ENCODE measurements at places on chromosomes 6 and 20. TPM values are rescaled to one million over a fixed set of nuclear protein-coding genes. Genes with fewer than 3 reads are reported as not detected.

DNA sequence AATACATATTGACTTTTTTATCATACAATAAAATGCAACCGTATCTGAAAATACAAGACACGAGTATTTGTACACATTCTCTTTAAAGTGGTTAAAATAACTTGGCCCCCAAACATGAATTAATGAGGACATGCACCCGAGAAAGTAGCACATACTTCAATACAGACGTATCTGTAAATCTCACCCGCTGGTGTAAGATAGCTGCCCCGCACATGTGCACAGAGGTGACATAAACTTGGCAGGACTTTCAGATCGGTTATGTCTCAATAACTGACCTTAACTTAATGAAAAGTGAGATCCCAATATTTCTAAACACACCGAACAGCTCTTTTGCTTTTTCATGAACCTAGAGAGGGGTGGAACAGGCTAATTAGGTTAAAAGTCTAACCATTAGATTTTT, 91.5 kb upstream of the RPS6KA2 start:
- DNase-seq, result no peak

GRCh38 chr6:104118274-104118673, 741.4 kb downstream of the HACE1 start:
- DNase-seq, result no peak

DNA sequence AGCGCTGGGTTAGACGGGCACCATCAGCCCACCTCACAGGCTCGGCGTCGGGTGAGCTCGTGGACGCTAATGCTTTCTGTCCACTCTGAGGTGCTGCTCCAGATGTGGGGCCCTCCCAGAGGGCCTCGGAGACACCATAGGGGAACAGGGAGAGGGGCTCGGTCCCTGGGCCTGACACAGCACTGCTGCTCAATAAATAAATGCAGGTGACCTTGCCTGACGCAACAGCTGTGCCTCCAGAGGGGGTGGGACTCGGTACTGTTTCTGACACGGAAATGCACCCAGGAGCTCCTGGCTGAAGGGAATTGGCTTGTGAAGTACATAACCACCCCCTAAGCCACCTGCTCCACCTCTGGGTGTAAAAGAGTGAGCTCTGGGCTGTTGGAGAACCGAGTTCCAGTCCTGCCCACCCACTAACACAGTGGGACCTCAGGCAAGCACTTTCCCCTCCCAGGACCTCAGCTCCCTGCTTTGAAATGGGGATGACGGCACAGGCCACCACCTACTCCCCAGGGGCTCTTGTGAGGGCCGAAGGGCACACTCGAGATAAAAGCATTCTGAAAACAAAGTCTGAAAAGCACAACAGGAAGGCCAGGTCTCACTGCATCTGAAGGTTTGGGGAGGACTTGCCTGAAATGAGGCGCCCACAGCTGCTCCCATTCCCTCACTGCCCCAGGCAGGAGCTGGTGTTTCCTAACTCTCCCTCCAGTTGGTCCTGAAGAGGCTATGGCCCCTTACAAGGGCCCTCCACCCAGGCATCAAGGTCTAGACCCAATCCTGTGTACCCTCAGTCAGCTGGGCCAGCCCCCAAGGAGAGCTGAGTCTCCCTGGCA, 6.7 kb downstream of the KCNK15 start:
- DNase-seq, result no peak

DNA sequence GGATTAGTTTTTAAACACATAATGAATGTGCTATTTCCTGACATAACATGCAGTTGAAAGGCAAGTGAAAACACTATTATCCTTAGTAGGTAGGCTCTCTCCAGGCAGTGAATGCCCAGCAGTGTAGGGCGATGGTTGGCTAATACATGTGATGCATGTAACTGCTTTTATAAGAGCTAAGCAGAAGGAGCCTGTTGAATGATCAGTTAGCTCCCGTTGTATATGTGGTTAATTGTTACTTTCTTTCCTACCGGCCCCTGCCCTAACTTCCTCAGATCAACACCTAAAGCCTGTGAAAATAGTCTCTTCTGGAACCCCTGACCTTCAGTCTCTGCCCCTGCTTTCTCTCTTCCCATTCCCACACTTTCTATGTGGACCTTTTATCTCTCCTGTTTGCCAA, 10.5 kb downstream of the SOX4 start:
- no peak for DNase-seq

- no peak for DNase-seq
These were observed 49.9 kb downstream of the GJA1 start for GRCh38 chr6:121485359-121485811.

- no peak for DNase-seq
These were observed 9.9 kb upstream of the SPATS1 start for GRCh38 chr6:44332585-44332984.

GRCh38 chr20:48912065-48912464, 9.4 kb upstream of the ARFGEF2 start:
- no peak for DNase-seq

DNA sequence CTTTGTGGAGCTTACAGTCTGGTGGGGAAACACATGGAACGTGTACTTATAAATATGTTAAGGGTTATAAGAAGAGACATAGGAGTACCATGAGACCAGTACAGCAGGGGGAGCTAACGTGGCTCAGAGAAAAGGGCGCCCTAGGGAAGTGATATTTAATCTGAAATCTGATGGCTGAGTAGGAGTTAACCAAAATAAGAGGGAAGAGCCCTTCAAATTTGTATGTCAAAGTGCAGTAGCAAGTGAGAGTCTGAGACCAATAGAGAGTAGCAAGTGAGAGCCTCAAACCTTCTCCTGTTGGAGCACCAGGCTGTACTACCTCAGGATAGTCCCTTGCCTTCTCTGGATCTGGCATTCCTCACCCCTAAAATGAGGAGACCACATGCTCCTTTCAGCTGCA, 6.1 kb upstream of the PKIG start:
- no peak for DNase-seq

- peak; percentile 94 for DNase-seq
These were observed 48.9 kb downstream of the NOL4L start for GRCh38 chr20:32535953-32536823.

DNA sequence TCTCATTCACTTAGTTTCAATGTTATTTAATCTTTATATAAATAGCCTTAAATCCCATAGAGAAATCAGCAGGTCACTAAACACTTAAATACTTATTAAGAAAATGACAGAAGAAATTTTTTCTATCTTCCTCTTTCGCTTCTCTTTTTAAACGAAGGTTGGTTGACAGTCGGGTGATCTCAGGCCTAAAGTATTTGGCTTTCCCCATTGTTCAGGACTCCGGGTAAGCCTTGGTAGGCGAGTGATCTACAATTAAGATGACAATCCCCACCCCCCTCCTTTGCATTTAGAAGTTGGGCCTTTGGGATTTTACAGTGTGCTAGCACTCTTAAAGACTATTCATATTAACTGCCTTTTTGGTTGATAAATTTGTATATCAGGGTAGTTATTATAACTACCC, 19.7 kb upstream of the UTRN start:
- no peak for DNase-seq

- peak; percentile 51 for DNase-seq
These were observed 87.5 kb downstream of the CRYBG1 start for GRCh38 chr6:106448000-106448426.

DNA sequence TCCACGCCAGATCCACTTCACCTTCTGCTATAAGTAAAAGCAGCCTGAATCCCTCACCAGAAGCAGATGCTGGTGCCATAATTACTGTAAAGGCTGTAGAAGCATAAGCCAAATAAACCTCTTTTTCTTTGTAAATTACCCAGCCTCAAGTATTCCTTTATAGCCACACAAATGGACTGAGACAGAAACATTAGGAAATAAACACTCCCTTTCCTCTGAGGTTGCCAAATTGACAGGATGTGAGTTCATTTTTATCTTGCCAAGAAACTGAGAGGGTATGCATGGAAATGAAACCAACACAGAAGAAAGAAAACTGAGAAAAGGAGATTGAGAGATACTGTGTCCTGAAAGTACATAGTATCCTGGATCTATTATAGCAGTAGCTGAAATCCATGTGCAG, 481.2 kb downstream of the HAO1 start:
- no peak for DNase-seq

- DNase-seq, result peak; percentile 42
These were observed 15.1 kb upstream of the GOPC start for GRCh38 chr6:117617210-117618035.

The OR10C1 gene
- total RNA-seq, result not detected

The SOD2 gene
- 478 TPM for total RNA-seq

The PLN gene
- total RNA-seq, result 2.7 TPM

The ZNF311 gene
- 1.7 TPM for total RNA-seq

The SLC17A4 gene
- total RNA-seq, result not detected

The FOXF2 gene
- 11.3 TPM for total RNA-seq

The CTCFL gene
- total RNA-seq, result not detected

The CST7 gene
- total RNA-seq, result 17.1 TPM

The OR2H2 gene
- total RNA-seq, result not detected

The VGLL2 gene
- not detected for total RNA-seq

The SLPI gene
- 3,478 TPM for total RNA-seq
